ENCODE measurements at places on chromosomes 3 and 15.
A peak's percentile ranks its signal among the peaks of the same experiment; 100 is the strongest.

GRCh38 chr3:100782906-100783305 is 73.6 kb downstream of the TFG start:
- peak; percentile 56 for DNase-seq

- no peak for DNase-seq
Measured at GRCh38 chr3:12734960-12735359, 24.1 kb downstream of the TMEM40 start.

DNA sequence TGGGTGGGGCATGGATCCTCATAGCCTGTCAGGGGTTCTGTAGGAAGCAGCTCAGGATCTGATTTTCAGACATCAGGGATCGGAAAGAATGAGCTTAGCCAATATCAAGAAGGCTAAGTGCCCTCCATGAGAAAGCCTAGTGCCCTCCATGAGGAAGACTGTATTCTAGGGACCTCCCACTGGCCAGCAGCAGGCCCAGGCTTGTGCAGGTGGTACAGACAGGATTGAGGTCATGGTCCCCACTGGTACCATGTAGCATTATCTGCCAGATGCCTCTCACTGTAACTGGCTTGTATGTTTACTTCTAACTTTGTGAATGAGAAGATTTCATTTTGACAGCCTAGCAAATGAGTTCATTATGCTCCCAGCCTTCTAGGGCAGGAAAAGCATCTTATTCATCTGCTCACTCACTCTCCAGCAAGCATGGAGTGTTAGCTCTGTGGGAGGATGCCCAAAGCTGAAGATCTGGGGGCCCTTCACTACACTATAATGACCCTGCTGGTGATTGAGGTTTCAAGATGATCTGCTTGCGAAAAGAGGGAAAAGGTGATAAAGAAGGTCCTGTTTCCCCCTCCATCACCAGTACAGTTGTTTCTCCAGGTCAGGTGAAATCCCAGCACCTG is 7.5 kb downstream of the EPHB1 start:
- DNase-seq: no peak

GRCh38 chr3:87498358-87499080 is 222.1 kb upstream of the POU1F1 start:
- no peak for DNase-seq

- DNase-seq: peak; percentile 44
Measured at GRCh38 chr15:74307827-74308811, 59.3 kb downstream of the CYP11A1 start.

GRCh38 chr3:28835751-28836150 is 445.1 kb upstream of the RBMS3 start:
- peak; percentile 45 for DNase-seq

GRCh38 chr3:165347526-165347925 is 151.3 kb upstream of the SLITRK3 start:
- no peak for DNase-seq
